ENCODE measurements at places on chromosomes 6 and 20.

DNA sequence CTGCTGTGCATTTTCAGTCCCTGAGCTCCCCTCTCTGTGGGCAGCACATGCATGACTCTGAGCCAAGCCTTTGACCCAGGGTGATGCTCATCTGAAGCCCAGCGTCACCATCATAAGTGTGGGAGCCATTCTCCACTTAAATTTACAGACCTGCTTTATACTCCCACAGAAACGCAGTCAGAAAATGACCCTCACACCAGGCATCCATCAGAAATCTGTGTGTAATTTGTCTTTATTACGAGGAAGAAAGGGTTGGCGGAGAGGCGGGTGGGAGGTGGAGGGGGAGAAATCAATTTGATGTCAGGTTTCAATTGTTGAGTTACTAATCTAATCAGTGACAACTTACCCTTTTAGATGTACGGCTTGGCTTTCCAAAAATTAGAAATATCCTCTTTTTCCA, 353.6 kb downstream of the MAFB start:
- no peak for DNase-seq

GRCh38 chr20:54134445-54135220, 39.2 kb downstream of the CYP24A1 start:
- DNase-seq = no peak

DNA sequence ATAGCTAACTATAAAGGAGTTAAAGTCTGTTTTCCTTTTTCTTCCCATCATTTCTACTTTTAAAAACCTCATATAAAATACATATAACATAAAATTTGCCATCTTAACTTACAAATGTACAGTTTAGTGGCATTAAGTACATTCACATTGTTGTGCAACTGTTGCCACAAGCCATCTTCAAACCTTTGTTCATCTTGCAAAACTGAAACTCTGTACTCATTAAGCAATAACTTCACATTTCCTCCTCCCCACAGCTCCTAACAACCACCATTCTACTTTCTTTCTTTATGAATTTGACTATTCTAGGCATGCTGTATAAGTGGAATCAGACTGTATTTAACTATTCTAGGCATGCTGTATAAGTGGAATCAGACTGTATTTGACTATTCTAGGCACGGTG, 4.5 kb downstream of the CCDC170 start:
- DNase-seq = no peak

GRCh38 chr6:1479095-1479494, 89.7 kb downstream of the FOXF2 start:
- DNase-seq = no peak

GRCh38 chr6:63644668-63645326, 9.2 kb downstream of the PHF3 start:
- no peak for DNase-seq

GRCh38 chr20:46990017-46990595, 95.5 kb downstream of the EYA2 start:
- DNase-seq = peak; percentile 40

GRCh38 chr6:90739802-90740201, 152.9 kb upstream of the MAP3K7 start:
- DNase-seq = no peak

DNA sequence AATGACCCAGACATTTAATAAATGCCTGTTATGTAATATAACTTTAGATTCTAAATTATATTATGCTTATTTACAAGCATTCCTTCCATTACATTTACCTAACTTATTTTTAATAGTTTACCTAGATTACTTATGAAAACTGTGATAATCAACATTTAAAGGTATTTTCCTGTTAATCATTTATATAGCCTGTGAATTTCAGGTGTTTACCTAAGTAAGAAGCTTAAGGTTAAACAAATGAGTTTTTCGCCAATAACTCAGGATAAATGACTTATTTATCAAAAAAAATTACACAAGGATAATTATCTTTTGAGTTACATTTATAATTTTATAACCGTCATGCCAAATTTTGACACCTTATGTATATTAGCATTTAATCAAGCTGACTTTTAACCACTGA, 35.5 kb downstream of the UBD start:
- no peak for DNase-seq

DNA sequence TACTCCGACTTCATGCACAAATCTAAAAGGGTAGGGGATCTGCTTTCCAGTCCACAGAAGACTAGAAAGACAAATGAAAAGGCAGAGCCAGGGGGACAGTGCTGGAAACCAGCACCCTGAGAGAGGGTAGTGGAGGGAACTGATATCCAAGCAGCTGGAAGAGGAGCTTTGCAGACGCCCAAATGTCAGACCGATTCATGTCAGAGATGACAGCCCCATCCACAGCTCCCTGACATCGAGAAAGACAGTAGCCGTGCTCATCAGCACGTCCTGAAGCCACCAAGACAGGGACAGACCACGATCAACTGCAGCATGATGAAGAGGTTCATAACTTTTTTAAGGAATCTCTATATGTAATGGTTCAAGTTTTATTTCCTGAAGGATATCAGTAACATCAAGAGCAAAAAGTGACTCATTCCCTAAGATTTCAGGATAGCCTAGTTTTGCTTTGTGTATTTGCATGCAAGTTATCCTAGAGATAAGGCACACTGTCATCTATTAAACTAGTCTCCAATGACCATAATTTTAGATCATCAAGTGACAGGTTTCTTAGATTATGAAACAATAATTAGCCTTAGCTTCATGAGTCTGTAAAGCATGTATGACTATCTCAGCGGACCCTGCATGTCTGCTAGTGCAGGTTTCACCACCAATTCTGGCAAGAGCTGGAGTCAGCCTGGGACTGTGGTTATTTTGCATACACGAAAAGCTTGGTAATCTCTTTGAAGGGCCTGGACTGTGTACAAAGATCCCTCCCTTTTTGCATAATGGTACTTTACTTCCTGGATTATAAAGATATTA, 43.0 kb downstream of the PRDM1 start:
- no peak for DNase-seq

GRCh38 chr6:680666-681340, 12.1 kb downstream of the EXOC2 start:
- no peak for DNase-seq
